NCI-H1417 treated with DMSO at 0.1 percent for 48 hours (cell line): ENCODE measurements at places on chromosomes 12 and 14.

DNA sequence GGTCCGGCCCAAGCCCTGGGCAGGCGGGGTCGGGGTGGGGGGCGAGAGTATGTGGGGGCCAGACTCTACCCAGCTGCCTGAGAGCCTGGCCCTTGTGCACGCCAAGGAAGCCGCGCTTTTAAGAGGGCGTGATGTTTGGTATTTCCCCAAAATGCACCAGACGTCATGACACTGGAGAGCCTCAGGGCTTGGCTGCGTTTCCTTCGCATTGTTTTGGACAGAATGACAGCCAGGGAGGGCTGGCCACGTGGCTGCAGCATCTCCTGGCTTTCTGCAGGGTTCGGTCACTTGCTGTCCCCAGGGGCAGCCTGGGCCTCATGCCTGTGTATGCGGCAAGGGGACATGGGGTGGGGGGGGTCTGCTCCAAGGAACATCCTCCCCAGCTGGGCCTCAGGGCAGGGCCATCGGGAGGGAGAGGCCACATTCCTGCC is 16.1 kb upstream of the NUDT14 start:
- no peak for DNase-seq

GRCh38 chr12:111673503-111673902 is 12.3 kb downstream of the BRAP start:
- no peak for DNase-seq

DNA sequence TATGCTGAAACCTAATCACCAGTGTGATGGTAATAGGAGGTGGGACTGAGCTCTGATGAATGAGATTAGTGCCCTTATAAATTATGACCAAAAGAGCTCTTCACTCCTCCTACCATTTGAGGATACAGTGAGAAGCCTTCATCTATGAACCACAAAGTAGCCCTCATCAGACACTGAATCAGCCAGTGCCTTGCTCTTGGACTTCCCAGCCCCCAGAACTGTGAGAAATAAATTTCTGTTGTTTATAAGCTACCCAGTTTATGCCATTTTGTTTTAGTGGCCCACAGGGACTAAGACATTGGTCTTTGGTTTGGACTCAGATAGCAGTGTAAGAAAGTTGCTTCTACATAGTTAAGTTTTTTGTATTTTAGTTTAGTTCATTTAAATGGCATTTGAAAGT is 32.9 kb downstream of the ABHD12B start:
- DNase-seq, result no peak

- DNase-seq, result no peak
Observed at GRCh38 chr12:50055831-50056638, 1.4 kb upstream of the ASIC1 start.

DNA sequence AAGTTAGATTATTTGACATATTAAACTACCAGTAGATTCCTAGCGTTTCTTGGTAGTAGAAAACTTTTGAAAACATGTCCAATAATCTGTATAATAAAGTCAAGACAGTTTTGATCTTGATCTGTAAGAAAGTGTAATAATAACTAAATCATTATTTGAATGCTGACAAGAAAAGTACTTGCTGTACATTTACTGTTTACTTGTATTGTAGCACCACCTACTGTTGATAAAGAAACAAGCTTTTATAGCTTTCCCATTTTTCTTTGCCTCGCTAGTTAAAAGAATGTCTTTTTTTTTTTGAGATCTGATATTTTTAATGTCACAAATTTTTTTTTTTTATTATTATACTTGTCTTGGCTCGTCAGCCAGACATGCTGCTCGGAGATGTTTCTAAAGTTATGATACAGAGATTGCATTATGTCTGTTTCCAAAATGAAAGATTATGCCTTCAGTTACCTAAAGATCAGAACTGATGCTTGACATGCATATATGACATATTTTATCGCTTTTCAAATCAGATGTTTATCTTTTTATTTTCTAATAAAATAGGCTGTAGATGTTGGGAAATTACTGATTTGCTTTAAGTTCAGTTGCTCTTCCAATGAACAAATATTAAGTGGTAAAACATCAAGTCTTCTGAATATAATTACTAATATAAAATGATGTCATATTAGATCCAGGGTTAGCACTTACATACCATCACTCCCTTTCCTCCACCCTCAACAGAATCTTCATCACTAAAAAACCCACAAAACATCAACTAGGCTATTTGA is 140.5 kb downstream of the AKAP6 start:
- DNase-seq, result no peak

- no peak for DNase-seq
Observed at GRCh38 chr12:95323212-95323611, 105.6 kb downstream of the VEZT start.
